ENCODE measurements at places on chromosomes 2 and 18.

GRCh38 chr2:209661286-209661894 is 110.2 kb upstream of the UNC80 start:
- no peak for DNase-seq

DNA sequence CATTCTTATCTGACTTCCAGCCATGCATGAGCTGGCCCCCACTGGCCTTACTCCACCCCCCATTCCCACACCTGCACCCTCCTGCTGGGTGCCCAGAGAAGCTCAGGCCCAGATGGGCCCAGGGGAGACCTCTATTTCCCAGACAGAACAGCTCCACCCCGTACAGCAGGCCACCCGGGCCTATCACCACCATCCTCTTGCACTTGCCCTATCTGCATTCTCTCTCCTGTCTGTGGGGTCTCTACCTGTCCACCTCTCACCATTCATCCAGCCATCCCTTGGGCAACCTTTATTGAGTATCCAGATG is 25.3 kb upstream of the TNS1 start:
- DNase-seq = no peak

DNA sequence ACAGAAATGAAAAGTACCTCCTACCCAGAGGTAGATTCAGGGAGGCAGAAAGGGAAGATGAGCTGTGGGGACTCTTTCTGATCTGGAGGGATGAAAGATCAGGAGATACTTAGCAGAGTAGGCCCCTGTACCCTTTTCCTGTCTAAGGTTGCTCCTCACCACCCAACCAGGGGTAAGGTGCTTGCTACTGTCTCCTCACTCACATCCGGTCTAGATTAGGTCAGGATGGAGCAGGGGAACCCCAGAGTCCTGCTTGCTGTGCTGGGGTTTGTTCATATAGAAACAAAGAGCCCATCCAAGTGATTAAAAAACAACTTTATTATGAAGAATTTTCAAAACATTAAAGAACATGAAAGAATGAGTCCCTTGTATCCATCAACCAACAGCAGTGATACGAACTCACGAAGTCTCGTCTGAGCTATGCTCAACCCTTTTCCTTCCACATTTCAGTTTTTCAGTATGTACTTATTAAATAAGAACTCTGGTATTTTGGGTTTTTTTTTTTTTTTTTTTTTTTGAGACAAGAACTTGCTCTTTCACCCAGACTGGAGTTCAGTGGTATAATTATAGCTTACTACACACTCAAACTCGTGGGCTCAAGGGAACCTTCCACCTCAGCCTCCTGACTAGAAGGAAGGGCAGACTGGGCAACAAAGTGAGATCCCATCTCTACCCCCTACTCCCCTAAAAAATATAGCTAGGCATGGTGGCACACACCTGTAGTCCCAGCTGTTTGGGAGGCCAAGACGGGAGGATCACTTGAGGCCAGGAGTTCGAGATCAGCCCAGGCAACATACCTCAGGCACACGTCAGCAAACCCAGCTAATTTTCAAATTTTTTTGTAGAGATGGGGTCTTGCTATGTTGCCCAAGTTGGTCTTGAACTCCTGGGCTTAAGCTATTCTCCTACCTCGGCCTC is 28.5 kb upstream of the MCFD2 start:
- DNase-seq = no peak

DNA sequence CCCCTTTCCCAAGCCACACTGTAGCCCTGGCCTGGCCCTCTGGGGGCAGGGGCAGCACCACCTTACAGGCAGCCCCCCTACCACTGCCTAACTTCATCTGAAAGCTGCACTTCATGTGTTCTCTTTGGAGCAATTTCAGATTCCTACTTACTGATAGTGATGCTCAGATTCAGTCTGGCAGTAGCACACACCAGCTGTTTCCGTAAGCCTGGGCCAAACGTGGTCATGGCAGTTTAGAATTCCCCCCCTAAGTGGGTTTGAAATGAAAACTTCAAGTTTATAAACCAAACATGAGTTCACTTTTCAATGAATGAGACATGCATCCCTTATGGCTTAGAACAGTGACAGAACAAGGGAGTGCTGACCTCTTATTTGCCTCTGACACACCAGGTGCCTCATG is 29.4 kb downstream of the GDF7 start:
- DNase-seq = no peak

DNA sequence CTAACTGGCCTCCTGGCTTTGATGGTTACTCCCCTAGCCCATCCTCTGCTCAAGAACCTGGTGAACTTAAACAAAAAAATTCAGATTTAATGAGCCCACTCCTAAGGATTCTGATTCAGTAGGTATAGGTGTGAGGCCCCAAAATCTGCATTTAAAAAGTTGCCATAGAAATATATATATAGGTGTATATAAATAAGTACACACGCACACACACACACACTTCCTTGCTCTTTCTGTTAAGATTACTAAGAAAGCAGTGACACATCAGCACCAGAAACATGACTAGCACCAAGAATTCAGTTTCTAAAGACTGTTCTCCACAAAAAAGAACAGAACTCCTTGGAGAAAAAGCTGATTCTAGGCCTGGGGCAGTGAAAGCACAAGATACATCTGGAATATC is 17.8 kb downstream of the EML6 start:
- DNase-seq = peak; percentile 30

GRCh38 chr18:815353-815752 is 3.3 kb upstream of the YES1 start:
- no peak for DNase-seq

DNA sequence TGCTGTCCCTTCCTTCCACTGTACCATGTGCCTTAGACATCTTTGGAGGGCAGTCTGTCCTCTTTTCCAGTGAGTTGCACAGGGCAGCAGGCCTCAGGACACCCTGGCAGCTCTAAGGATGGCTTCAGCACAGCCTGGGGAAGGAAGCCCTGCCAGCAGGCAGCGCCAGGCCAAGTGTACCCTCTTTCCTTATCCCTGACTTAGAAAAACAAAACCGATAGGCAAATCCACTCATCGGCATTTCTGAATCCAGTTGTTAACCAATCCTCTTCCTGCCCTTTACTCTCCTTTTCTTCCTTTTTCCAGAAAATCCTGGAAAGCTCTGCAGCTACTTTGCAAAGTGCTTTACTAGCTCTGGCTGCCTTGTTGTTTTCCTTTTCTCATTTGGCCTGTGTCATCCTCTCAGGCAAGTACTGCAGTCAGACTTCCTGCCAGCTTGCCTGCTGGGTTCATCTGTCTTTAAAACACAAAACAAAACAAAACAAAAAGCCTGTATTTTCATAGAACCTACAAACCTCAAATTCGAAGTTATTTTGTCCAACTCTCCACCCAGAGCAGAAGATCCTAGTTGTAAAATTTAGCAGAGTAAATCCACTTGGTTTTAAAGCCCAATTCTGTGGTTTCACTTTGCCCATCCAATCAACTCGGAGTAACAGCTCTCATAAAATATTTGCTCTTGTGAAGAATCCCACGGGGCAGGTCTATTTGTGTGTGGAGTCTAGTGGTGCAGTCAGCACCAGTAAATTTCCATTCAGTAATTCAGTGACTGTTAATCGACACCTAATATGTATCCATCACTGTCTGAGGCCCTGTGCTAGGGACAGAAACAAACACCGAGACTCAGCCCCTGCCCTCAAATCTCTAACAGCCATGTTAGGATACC is 45.2 kb downstream of the PCBP1 start:
- DNase-seq = peak; percentile 78

GRCh38 chr2:106163948-106164545 is 30.1 kb downstream of the UXS1 start:
- no peak for DNase-seq

DNA sequence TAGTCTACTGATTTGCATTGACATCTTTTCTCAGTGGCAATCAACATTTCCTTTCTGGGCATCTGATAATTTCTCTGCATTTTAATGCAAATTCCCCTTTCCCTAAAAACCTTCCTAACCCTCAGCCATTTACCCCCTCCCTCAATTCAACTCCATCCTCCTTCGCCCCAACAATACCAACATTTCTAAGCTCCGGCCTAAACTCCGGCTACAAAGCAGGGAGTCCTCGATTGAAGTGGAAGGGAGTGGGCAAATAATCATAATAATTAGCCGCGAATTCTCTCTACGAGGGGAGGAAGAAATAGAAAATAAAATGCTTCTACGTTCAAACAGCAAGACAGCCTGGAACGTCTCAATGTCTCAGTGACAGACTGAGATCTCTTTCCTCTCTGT is 4.6 kb downstream of the BCL11A start:
- DNase-seq = no peak

GRCh38 chr2:137921105-137921880 is 43.0 kb upstream of the HNMT start:
- no peak for DNase-seq

- DNase-seq = peak; percentile 67
Measured at GRCh38 chr2:120647487-120647886, 88.2 kb upstream of the GLI2 start.

- DNase-seq = no peak
Measured at GRCh38 chr2:201816657-201817575, 10.6 kb downstream of the CDK15 start.

- no peak for DNase-seq
Measured at GRCh38 chr2:108565778-108566375, 31.6 kb downstream of the LIMS1 start.

DNA sequence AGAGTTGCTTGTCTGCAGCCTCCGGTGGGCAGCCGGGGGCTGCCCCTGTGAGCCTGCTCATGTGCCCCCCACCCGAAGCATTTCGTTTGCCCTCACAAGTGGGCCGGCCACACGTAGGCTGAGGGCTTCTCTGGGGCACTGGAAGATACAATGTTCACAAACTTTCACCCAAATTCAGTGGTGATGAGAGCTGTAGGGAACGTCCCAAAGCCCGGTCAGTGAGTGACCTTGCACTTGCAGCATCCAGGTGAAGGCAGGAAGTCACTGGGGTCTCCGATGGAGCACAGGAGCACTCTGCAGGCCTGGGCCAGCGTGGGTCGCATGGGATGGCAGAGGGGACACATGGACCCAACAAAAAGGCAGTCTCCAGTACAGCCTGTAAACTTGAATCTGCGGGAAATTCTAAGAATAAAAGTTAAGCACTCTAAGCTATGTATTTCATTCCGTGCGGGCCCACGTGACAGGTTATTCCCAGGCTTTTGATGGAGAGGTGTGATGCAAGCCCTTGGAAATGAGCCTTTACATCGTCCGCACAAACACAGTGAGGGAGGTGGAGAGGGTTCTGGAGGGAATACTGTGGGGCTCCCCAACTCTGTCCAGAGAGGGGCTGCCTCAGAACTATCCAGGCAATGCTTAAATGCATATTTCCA is 42.5 kb downstream of the CNGA3 start:
- no peak for DNase-seq

GRCh38 chr2:121242976-121243375 is 42.0 kb downstream of the TFCP2L1 start:
- no peak for DNase-seq

DNA sequence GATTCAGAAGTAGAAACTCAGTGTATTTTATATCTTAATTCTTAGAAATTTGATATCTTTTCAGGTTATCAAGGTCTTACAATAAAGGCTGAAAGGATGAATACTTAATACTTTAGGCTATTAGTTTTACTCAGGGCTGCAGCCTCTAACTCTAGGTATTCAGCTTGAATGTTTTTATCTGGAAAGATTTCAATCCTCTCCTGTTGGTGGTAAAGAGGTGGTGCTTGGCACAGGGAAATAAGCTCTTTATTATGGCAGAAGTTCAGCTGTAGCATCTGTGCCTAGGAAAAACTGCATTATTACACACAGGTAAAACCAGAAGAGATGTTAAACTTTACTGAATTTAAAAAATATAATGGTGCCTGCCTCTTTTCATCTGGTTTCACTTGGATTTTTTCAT is 11.1 kb downstream of the ACVR2A start:
- DNase-seq = no peak

- DNase-seq = no peak
Measured at GRCh38 chr2:12162269-12163247, 416.1 kb downstream of the LPIN1 start.

DNA sequence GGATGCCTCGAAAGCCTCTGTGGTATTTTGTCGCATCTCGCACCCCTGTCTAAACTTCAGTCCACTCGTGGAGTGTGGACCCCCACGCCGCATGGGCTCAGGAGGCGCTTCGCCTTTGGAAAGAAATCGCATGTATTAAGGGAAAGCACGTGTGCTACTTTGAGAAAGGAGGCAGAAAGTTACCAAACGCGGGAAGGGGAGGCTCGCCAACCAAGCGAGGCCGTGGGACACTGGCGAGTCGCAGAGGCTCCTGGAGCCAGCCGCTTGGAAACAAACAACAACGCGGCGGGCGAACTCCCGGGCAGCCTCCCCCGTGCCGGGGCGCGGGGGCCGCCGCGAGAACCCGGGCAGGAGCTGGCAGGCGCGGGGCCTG is 455 bp upstream of the AGAP1 start:
- DNase-seq = no peak

DNA sequence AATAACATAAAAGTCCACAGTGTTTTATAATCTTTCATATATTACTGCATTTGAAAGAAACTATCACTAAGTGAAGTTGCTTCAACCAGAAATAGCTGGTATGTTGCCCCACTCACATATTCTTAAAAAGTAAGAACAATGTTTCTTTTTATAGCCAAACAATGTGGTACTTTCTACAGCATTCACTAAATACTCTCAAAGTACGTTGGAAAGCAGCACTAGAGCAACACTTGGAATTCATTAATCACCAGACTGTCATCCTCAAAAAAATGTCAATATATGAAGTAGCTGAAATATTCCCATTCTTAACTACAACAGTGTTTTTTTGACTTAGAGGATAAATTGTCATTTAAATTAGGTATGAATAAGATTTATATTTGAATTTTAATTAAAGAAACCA is 32.8 kb downstream of the COBLL1 start:
- DNase-seq = peak; percentile 70

DNA sequence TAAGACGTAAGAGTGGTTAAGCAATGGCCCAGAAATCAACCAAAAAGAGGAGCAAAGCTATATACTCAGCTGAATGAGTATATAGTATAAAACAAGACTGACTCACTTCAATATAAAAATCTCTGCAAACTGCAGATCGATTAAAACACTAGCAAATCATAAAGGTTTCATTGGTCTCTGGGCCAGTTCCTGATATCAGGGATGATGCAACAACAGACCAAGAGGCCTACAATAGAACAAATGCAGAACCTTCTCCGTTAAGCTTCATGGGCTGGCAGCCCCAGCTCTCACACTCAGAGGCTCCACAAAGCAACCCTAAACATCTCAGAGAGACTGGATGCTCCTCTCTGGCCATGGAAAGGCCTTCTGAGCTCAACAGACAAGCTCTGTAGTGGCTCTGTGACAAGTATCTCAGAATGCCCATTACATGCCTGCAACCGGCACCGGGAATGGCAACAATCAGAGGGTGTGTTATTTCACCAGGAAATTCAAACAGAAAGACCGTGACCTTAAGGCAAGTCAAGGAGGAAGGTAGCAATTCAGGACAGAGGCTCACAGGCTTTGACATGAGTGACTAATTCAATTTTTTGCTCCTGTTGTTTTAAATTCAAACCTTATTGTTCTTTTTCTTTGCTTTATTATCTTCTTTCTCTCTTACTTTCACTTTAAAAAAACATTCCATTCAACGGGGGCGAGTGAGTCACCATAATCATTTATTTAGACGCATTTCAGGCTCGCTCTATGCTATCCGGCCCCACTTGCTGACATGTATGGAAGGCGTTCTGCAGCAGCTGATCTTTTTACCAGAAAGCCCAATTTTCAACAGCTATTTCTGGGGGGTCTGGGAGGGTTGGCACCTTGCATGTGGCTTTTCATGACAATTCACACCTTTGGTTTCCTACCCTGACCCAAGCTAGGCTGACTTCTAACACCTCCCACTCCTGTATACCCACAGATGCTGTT is 15.1 kb downstream of the CYRIA start:
- peak; percentile 59 for DNase-seq

GRCh38 chr2:215415218-215415617 is 20.6 kb downstream of the FN1 start:
- DNase-seq = no peak

- no peak for DNase-seq
Measured at GRCh38 chr2:127768775-127769479, 42.0 kb downstream of the WDR33 start.
